ENCODE measurements at places on chromosomes 5 and 9.

GRCh38 chr5:6634306-6634705, 1.1 kb downstream of the SRD5A1 start:
- DNase-seq = no peak

- DNase-seq = no peak
Observed at GRCh38 chr5:180815293-180815917, 12.8 kb upstream of the MGAT1 start.

GRCh38 chr9:76704593-76705204, 59.5 kb upstream of the PCA3 start:
- DNase-seq = no peak

DNA sequence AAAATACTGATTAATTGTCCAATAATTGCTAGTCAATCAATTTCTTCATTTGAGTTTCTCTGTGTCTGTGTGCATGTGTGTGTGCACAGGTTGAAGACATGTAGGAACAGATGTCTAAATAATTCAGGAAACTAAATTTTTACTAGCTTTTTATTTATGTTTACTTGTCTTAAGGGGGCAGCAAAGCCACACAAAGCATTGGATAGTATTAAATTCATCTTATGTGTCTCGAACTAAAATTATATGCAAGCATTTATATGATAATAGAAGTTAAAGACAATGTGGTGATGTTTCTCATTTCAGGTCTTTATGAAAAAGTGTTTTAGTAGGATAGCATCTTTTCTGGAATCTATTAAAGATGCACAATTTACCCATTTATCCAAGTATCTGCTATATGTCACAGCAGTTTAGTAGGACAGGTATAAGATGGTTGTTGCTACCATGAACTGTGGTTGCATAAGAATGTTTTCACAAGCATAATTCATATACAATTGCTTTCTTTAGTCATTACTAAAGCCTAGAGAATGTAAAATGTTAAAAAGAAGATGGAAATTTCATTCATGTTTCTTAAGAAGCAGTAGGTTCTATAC, 784.6 kb upstream of the NUDT12 start:
- DNase-seq = no peak

DNA sequence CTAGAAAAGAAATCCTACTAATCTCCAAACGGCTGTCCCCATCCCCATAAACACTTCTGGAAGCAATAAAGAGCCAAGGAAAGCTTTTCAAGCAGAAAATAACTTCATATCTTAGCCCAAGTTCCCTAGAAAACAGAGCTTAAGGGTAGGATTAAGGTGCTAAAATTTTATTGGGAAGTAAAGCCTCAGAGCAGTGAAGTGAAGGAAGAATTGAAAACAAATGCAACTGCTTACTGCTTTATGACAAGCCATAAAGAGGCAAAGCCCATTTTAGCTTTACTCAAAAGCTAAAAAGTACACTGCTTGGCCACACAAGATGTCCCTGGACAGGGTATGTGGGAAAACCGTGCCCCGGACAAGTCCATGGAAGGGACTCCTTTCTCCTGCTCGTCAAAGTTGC, 59.7 kb downstream of the APTX start:
- no peak for DNase-seq

DNA sequence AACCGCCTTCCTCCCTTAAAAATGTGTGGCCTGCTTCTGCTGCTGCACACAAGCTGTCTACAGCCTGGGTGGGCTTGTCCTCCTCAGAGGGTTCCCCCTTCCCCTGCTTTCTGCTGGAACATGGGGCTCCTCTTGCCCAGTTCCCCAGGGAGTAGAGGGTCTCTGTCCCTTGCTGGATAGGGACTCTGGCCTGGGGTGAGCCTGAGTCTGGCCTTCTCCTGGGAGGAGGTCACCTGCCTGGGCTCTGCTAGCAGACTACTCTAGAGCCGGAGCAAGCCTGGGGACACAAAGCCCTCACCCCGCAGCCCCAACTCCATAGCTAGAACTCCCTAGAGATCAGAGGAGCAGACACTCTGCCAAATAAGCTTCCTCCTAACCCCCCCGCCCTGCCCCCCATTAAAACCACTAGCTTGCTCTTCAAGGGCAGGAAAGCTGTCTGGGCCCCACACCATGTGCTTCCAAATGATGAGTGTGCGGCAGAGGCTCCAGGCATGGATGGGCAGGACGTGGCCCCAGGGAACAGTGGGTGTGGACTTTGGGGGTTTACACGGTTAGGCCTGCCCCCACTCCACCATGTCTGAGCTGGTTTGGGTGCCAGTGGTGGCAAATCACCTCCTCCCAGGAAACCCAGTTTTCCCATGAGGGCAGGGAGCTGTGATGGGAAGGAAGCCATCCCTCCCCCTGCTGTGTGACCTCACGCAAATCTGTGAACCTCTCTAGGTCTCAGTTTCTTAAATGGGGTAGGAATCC, 10.0 kb downstream of the TCF7 start:
- DNase-seq = no peak

DNA sequence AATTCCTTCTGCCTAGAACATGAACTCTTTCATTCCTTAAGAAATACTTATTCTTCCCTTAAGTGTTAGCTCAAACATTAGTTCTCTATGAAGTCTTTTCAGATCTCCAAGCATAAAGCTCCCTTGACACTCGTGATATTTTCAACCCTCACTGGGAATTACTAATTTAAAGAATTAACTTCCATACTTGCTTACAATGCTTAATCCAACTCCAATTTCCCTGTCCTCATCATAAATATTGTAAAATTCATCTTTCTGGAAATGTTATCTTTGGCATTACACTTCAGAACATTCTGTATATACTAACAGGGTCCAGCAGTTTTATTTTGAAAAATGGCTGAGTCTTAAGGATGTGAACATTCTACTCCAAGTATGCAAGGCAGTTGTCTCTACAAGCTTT, 7.2 kb downstream of the STARD4 start:
- no peak for DNase-seq

All from D721Med (cell line).